ENCODE measurements at places on chromosomes 1 and 21. TPM values are rescaled to one million over a fixed set of nuclear protein-coding genes. Genes with fewer than 3 reads are reported as not detected.

Gene YARS1
- total RNA-seq: 244 TPM

Gene TYW3
- total RNA-seq: 31.8 TPM

Gene HSPA13
- total RNA-seq: 32.7 TPM

Gene TPTE
- not detected for total RNA-seq

Gene AMY1A
- not detected for total RNA-seq

Gene FMN2
- total RNA-seq: not detected

Gene ZBTB37
- total RNA-seq: 9.5 TPM

Gene SELL
- 4.1 TPM for total RNA-seq

DNA sequence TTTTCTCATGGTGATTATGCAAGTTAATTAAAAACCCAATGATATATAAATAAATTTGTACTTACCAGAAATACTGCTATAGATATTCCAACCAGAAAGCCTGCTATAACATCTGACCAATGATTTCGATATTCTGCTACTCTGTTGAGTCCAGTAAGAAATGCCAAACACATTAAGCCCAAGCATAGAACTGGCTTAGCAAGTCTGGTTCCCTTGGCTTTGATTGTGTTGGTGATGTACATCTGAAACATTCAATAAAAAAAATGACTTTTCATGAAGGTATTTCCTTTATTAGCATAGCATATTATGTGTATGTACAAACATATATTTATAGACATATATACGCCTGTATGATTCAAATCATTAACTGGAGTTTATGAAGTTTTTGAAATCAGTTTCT lies 82.8 kb downstream of the PLPPR5 start:
- H3K36me3 ChIP-seq: no peaks in the 10 kb centered on the region
- no peaks in the 10 kb centered on the region for H3K4me1 ChIP-seq
- no peaks in the 10 kb centered on the region for H3K27me3 ChIP-seq
- no peak for DNase-seq
- H3K4me3 ChIP-seq: no peak overlapping the region
- H3K27ac ChIP-seq: no peak overlapping the region

- H3K27me3 ChIP-seq: no peaks in the 10 kb centered on the region
- no peak for DNase-seq
- no peaks in the 10 kb centered on the region for H3K4me1 ChIP-seq
- H3K4me3 ChIP-seq: no peak overlapping the region
- H3K36me3 ChIP-seq: no peaks in the 10 kb centered on the region
Measured at GRCh38 chr1:10950316-10951172, 61.9 kb upstream of the TARDBP start.

DNA sequence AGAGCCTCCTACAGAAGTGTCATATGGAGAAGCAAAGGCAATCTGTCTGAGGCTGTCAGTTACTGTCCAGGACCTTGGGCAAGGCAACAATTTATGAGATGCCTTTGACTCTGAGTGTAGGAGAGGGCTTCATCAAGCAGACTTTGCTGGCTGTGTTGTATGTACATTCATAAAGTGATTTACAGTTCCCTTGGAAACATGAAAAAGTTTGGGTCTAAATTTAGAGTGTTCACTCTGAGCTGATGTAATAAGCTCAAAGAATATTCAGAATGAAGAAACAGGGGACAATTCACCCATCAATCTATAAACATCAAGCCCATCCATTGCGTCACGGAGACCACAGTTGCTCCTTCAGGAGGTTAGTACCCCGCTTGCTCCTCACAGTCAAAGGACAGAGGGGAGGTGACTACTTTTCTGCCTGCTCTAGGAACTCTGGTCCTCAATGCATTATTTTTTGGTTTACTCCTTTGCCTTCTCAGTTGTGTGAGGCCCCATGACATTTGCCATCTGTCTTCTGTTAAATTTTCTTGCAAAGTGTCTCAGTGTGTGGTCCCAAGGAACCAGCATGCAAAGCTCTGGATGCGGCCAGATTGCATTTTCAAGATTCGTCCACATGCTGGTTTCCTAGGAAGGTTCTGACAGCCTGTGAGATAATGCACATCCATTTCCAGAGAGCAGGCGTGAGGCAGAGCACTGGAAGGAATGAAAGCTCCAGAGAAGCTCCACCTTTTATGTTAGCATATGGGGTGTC lies 241.1 kb upstream of the KIAA0040 start:
- no peaks in the 10 kb centered on the region for H3K4me1 ChIP-seq
- H3K27me3 ChIP-seq: peaks cover 27% of the 10 kb centered on the region
- H3K4me3 ChIP-seq: no peak overlapping the region
- no peaks in the 10 kb centered on the region for H3K36me3 ChIP-seq

- H3K27me3 ChIP-seq: peaks cover 11% of the 10 kb centered on the region
- H3K36me3 ChIP-seq: no peaks in the 10 kb centered on the region
- no peaks in the 10 kb centered on the region for H3K4me1 ChIP-seq
- H3K4me3 ChIP-seq: no peak overlapping the region
- DNase-seq: no peak
- H3K27ac ChIP-seq: no peak overlapping the region
Measured at GRCh38 chr1:205962821-205963221, 19.6 kb upstream of the SLC26A9 start.

DNA sequence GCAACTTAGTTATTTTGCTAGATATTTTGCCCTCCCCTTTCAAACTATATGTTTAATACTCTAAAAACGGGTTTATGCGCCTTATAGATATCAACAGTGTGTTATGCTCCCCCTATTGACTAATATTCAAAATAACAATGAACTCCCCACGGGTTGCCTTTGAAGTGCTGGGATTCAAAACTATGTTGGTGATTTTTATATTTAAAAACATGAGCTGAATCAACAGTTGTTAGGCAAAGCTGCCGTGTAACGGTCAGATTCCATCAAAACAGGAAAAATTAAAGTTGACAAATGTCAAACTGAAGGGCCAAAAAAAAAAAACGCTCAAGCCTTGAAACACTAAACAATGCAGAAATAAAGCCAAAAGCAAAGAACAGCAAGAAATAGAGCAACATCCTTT lies 2.5 kb downstream of the TGFBR3 start:
- peaks cover 9% of the 10 kb centered on the region for H3K4me1 ChIP-seq
- no peak overlapping the region for H3K4me3 ChIP-seq
- no peak for DNase-seq

DNA sequence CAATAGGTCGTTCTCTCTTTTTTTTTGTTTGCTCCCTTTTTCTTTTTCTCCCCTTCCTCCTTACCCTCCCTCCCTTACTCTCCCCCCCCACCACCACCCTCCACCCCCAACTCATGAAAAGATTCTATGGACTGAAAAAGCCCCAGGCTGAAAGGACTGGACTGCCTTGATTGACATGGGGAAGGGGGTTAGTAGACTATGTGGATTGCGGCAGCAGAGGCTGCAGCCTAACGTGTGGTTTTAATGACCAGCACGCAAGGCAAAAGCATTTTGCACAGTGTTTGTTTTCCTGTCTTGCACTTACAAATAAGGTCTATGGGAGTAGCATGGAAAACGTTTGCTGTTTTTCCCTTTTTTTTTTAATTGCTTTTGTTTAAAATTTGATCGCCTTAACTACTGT lies 5.5 kb downstream of the ZBTB18 start:
- no peak overlapping the region for H3K4me3 ChIP-seq
- no peaks in the 10 kb centered on the region for H3K36me3 ChIP-seq
- DNase-seq: no peak
- no peak overlapping the region for H3K27ac ChIP-seq

DNA sequence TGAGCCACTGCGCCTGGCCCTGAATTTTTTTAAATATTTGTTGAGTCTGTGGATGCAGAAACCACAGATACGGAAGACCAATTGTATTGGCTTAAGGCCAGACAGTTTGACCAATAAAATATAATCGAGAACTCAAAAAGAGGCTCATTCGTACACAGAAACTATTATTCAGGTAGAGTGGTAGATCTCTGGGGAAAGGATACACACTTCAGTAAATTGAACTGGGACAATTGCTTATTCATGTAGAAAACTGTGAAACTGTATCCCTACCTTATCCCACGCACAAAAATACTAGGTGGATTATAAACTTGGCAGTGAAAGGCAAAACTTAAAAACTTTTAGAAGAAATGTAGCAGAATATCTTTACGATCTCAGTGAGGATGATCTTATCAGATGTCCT lies 25.0 kb upstream of the SHE start:
- no peak overlapping the region for H3K4me3 ChIP-seq
- H3K27me3 ChIP-seq: no peaks in the 10 kb centered on the region
- no peaks in the 10 kb centered on the region for H3K36me3 ChIP-seq
- no peak overlapping the region for H3K27ac ChIP-seq
- H3K4me1 ChIP-seq: no peaks in the 10 kb centered on the region

DNA sequence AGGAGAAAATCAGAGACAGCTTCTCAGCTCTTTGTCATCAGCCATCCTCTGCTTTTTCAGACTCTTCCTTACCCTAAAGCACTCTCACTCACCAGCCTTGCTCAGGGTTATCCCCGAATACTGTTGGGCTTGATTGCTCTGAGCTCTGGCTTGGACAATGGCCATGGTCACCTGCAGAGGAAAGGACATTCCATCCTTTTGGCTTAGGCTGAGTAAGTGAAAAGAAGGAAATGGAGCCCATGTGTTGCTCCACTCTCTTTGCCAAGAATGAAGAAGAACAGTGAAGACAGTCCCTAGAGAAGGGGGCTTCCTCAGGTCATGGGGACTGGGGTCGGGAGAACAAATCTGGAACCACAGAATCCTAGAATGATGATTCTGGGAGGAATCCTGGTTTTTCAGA lies 2.3 kb downstream of the MTMR11 start:
- H3K27me3 ChIP-seq: no peaks in the 10 kb centered on the region
- no peaks in the 10 kb centered on the region for H3K36me3 ChIP-seq
- no peak overlapping the region for H3K27ac ChIP-seq
- no peak overlapping the region for H3K4me3 ChIP-seq
- no peak for DNase-seq
- H3K4me1 ChIP-seq: peaks cover 21% of the 10 kb centered on the region

DNA sequence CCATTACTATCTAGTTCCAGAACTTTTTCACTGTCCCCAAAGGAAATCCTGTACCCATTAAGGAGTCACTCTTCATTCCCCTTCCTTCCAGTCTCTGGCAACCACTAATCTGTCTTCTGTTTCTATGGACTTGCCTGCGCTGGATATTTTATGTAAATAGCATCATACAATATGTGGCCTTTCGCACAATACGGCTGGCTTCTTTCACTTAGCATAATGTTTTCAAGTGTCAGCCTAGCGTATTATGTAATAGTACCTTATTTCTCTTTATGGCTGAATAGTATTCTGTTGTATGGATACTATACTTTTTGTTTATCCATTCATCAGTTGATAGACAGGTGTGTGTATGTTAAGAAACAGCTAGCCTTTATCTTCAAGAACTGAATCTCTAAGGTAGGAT lies 14.3 kb downstream of the ATF3 start:
- H3K4me3 ChIP-seq: no peak overlapping the region
- H3K27ac ChIP-seq: no peak overlapping the region
- H3K36me3 ChIP-seq: peaks cover 18% of the 10 kb centered on the region
- no peak for DNase-seq
- H3K27me3 ChIP-seq: no peaks in the 10 kb centered on the region

- H3K36me3 ChIP-seq: no peaks in the 10 kb centered on the region
- no peaks in the 10 kb centered on the region for H3K4me1 ChIP-seq
- H3K27me3 ChIP-seq: no peaks in the 10 kb centered on the region
- H3K27ac ChIP-seq: no peak overlapping the region
- DNase-seq: no peak
- H3K4me3 ChIP-seq: no peak overlapping the region
Measured at GRCh38 chr1:9867408-9868243, 42.4 kb downstream of the CTNNBIP1 start.

GRCh38 chr1:187270256-187270655 lies 441.5 kb downstream of the PLA2G4A start:
- H3K4me1 ChIP-seq: peaks cover 8% of the 10 kb centered on the region
- no peak for DNase-seq
- H3K27me3 ChIP-seq: no peaks in the 10 kb centered on the region
- H3K27ac ChIP-seq: no peak overlapping the region
- H3K4me3 ChIP-seq: no peak overlapping the region
- H3K36me3 ChIP-seq: no peaks in the 10 kb centered on the region

DNA sequence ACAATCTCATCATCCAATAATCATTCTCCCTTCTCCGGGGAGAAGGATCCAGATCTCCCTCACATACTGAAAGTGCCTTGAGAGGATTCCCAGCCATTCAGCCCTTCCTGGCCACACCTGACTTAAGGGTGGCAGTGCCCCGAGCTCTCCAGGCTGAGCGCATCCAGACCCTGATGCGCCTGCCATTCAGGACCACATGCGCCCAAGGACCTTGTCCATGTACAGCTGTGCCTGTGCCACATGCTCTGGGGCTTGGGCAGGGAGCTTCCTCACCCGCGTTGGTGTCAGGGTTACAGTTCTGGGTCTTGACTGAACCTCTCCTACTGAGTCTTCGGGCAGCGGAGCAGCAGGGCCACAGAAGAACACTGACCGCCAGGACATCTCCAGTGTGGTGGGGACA lies 121.1 kb downstream of the KIAA0319L start:
- no peak for DNase-seq
- no peak overlapping the region for H3K4me3 ChIP-seq
- H3K4me1 ChIP-seq: no peaks in the 10 kb centered on the region
- H3K36me3 ChIP-seq: 0 out of 2 replicates have a peak, but pooled peaks cover 3% of the 10 kb centered on the region
- H3K27me3 ChIP-seq: no peaks in the 10 kb centered on the region

GRCh38 chr1:68120136-68120791 lies 69.8 kb upstream of the DIRAS3 start:
- H3K27ac ChIP-seq: no peak overlapping the region
- peak; percentile 69 for DNase-seq
- no peaks in the 10 kb centered on the region for H3K4me1 ChIP-seq
- peaks cover 2% of the 10 kb centered on the region for H3K36me3 ChIP-seq
- H3K27me3 ChIP-seq: no peaks in the 10 kb centered on the region
- no peak overlapping the region for H3K4me3 ChIP-seq

DNA sequence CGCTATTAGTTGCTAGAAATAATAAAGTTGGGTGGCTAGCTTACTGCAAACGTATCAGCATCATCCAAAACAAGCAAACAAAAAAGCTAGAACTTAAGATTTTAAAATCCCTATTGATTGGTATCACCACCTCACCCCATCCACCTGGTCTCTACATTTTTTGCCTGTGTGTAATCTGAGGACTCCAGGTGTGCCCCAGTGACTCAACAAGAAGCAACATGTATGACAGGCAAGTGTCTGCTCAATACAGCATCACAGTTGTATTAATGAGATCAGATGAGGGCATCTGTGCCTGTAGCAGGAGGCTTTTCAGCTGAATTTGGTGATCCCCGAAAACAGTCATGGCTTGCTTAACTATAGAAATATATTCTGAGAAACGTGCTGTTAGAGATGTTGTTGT lies 14.6 kb upstream of the PAPPA2 start:
- no peak for DNase-seq
- no peak overlapping the region for H3K4me3 ChIP-seq
- H3K27ac ChIP-seq: no peak overlapping the region
- H3K36me3 ChIP-seq: no peaks in the 10 kb centered on the region

Data from HCT116 (cell line).